Naive thymus-derived CD8-positive, alpha-beta T cell (primary cell): ENCODE measurements at places on chromosomes 3 and 15.
A peak's percentile ranks its signal among the peaks of the same experiment; 100 is the strongest.

- no peak overlapping the region for H3K27ac ChIP-seq
- H3K4me1 ChIP-seq = peaks cover 16% of the 10 kb centered on the region
- no peak overlapping the region for H3K4me3 ChIP-seq
- H3K36me3 ChIP-seq = no peaks in the 10 kb centered on the region
- no peak for DNase-seq
Measured at GRCh38 chr3:190534986-190535385, 21.1 kb downstream of the IL1RAP start.

DNA sequence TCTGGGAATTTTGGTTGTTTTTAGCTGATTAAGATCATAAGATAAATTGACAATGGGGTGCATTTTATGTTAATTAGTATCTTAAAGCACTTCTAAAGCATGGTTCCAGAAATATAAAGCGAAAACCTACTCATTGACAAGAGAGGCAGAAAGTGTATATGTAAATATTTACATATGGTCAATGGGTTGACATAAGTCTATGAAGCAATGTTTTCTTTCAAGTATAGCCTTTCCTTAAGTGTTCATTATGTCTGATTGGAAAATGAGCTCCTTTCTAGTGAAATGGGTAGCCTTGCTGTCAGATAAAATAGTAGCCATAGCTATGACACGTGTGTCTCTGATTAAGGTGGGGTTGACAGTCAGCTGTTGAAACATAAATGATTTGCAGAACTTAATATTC is 365.2 kb upstream of the AGTR1 start:
- no peaks in the 10 kb centered on the region for H3K4me1 ChIP-seq
- no peaks in the 10 kb centered on the region for H3K36me3 ChIP-seq
- no peak overlapping the region for H3K4me3 ChIP-seq

DNA sequence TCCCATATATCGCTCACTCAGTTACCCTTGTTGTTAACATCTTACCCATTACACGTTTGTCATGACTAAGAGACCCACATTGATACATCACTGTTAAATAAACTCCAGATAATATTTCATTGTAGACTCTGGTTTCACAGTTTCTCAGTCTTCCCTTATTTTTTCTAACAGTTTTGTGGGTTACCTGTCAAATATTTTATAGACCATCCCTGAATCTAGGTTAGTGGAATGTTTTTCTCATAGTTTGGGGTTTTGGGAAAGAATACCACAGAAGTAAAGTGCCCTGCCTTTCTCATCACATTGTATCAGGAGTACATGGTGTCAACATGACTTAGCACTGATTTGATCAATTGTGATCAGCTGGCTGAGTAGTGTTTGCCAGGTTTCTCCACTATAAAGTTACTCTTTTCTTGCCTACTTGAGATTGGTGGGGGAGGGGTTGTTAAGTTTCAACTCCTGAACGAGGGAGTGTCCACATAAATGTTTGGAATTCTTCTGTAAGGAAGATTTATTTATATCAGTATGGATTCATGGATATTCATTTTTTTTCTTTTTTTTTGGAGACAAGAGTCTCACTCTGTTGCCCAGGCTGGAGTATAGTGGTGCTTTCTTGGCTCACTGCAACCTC is 25.9 kb downstream of the RNF111 start:
- H3K4me3 ChIP-seq = no peak overlapping the region
- H3K36me3 ChIP-seq = peaks cover 49% of the 10 kb centered on the region
- no peaks in the 10 kb centered on the region for H3K27me3 ChIP-seq
- no peak for DNase-seq

DNA sequence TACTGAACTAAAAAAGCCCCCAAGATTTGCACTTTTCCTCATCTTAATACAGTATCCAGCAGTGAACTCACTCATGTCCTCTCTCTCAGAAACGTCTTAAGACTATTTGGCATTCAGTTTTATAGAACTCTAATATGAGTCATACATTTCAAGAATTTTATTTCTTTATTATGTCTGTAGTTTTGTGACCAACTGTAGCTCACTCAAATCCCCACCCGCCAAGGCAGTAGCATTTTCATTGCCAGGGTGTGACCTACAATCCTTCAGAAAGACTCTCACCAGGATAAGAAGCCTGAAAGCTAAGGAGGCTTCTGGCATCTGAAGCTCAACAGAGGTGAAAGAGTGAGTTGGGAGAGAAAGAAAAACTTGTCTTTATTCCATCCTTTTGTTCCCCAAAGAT is 537.1 kb downstream of the RSL24D1 start:
- H3K27me3 ChIP-seq = peaks cover 2% of the 10 kb centered on the region
- no peak overlapping the region for H3K4me3 ChIP-seq
- H3K4me1 ChIP-seq = no peaks in the 10 kb centered on the region
- DNase-seq = no peak
- no peaks in the 10 kb centered on the region for H3K36me3 ChIP-seq
- H3K27ac ChIP-seq = no peak overlapping the region

GRCh38 chr15:60520825-60521368 is 42.0 kb upstream of the ICE2 start:
- DNase-seq = peak; percentile 76
- H3K36me3 ChIP-seq = peaks cover 60% of the 10 kb centered on the region
- peak overlapping the region; percentile 63 for H3K27ac ChIP-seq
- H3K4me3 ChIP-seq = no peak overlapping the region
- no peaks in the 10 kb centered on the region for H3K27me3 ChIP-seq

DNA sequence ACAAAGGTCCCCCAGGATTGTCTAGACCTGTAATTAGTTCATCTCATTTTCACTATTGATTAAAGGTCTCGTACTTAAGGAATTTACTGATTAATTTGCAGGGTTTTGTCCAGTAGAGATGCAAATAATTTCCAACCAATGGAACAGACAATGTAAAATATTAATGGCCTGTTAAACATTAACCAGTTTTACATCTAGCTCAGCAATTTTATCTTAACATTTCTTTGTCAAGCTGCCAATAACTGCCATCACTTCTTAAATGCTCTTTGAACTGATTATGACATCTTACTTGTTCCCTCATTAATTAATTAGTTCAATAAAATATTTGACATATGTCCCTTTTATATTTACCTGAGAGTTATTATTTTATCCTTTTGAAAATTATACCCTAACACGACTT is 9.4 kb upstream of the STRIT1 start:
- no peak overlapping the region for H3K4me3 ChIP-seq
- H3K27ac ChIP-seq = no peak overlapping the region
- no peak for DNase-seq
- no peaks in the 10 kb centered on the region for H3K4me1 ChIP-seq
- no peaks in the 10 kb centered on the region for H3K27me3 ChIP-seq

DNA sequence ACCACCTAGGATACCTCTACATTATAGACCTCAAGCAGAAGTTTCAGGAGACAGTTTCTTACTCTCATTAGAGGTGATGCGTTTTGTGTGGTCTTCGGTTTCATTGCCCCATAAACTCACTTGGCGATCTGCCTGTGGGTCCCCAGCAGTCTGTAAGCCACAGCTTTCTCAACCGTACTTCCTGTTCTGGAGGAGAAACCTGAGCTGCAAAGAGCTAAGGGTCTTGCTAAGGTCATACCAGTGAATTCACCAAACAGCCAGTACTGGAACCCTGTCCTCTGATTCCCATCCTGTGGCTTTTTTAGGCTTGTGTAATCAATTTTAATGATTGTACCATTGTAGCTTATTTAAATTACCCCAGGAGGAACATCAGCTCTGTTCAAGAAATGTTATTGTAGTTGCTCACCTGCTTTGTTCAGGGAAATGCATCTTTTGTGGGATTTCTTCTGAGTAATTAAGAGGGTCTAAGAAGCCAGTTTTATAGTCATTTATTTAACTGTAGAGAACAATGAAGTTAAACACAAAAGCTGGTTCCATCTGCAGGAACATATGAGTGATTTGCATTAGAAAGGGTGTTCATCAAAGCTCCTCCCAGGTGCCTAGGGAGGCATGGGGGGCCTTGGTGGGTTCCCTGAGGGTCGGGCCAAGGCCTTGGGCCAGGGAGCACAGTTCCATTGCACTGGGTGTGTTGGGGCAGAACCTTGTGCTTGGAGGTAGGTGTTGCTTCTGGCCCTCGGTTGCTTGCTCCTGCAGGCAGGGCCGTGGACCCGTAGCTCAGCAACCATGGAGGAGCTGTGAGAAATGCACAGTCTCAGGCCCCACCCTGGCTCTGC is 69.6 kb downstream of the APBA2 start:
- H3K36me3 ChIP-seq = peaks cover 4% of the 10 kb centered on the region
- H3K27me3 ChIP-seq = no peaks in the 10 kb centered on the region
- H3K4me1 ChIP-seq = peaks cover 83% of the 10 kb centered on the region
- H3K27ac ChIP-seq = peak overlapping the region; percentile 94

- DNase-seq = no peak
- H3K27ac ChIP-seq = no peak overlapping the region
- no peak overlapping the region for H3K4me3 ChIP-seq
- H3K27me3 ChIP-seq = no peaks in the 10 kb centered on the region
- peaks cover 91% of the 10 kb centered on the region for H3K36me3 ChIP-seq
- no peaks in the 10 kb centered on the region for H3K4me1 ChIP-seq
Measured at GRCh38 chr15:42955518-42955917, 34.9 kb upstream of the TTBK2 start.
